ENCODE measurements at places on chromosomes 1 and 21.

DNA sequence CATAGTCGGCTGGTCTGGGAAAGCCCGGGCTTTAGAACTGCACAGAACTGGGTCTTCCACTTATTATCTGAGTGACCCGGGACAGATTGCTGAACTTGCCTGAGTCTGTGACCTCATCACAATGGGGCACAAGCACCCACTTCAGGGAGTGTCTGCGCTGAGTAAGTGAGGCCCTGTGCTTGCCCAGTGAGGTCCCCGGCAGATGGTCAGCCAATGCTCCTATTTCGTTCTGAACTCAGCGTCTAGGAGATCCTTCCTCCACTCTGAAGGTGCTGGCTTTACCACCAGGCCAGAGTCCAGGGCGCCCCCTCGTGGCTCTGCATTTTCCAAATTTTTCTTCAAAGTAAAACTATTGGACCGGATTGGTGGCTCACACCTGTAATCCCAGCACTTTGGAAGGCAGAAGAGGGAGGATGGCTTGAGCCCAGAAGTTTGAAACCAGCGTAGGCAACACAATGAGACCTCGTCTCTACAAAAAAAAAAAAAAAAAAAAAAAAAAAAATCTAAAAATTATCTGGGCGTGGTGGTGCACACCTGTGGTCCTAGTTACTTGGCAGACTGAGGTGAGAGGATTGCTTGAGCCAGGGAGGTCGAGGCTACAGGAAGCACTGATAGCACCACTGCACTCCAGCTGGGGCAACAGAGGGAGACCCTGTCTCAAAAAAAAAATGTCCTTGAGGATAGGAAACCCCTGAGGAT is 61.7 kb downstream of the FCRL5 start:
- DNase-seq: no peak

DNA sequence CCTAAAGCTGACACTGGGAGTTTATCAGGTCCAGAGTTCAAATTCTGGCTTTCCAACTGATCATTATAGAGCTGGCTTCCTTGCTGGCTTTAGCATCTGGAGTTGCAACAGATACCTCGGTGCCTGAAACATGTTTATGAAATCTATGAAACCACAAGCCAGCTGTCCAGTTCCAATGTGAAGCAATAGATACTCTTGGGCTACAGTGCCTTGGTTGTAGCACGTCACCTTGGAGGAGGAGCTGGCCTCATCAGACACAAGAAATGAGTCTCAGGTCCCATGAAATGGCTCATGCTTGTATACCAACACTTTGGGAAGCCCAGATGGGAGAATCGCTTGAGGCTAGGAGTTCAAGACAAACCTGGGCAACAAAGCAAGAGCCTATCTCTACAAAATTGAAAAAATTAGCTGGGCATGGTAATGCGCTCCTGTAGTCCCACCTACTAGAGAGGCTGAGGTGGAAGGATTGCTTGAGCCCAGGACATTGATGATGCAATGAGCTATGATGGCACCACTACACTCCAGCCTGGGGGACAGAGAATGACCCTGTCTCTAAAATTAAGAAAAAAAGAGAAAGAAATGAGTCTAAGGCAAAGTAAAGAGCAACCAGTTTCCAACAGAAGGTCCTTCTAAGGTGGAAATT is 132.5 kb upstream of the ZNF648 start:
- no peak for DNase-seq

DNA sequence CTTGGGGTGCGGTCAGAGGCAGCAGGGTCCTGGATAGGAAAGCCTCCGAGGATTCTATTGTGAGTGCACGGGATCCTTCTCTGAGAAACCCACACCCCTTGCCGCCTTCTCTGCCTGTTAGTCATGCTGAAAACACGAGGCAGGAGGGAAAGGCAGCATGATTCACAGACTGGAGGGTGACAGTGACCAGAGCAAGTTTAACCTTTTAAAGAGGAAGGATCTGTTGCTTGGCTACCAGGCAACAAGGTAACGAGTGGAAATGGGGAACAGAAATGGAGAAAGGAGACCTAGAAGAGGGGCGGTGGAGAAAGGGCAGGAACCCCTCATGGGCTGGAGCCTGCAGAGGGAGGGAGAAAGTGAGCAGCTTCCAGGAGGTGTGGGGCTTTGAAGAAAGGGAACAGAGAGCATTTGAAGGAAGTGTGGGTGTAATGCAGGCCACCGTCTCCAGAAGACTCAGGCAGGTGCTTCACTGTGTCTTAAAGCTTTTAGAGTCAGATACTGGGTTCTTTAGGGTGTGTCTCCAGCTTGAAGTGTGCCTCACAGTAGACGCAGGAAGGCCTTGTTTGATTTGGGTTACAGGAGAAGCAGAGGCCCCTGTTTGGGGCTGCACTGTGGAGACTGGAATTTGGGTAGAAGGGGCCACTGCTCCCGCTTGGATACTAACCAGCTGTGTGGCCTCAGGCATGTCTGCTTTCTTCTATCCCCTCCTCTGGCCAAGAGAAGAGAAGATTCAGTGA is 19.1 kb downstream of the OPTC start:
- DNase-seq: no peak

GRCh38 chr1:26721669-26722355 is 26.0 kb downstream of the ARID1A start:
- no peak for DNase-seq

DNA sequence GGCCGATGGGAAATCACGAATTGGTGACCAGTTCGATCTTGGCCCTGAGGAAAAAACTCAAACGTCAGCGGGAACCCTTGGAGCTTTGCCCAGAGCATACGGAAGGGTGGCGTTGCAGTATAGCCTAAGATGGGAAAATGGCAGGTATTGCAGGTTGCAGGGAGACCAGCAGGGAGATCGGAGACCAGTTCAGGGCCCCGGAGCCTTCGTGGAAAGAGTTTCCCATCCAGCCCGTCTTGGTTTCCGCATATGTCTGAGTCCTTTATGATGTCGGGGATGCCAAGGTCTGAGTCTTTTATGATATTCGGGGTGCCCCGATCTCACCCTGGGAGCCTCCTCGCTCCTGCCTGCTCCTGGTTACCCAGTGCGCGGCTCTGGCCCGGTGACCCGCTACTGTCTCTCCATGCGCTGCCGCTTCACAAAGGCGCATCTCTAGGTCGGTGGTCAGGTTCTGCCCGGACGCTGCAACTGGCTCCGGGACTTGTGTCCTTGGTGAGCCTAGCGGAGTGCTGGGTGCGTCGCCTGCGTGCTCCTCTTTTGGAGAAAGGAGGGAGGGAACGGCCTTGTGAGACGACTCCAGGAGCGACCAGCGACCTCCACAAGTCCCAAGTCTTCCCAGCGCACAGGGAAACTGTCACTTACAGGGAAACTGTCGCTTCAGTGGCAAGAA is 94.2 kb downstream of the PRKAB2 start:
- DNase-seq: no peak

- no peak for DNase-seq
These were observed 38.9 kb upstream of the IVNS1ABP start for GRCh38 chr1:185355947-185356346.

GRCh38 chr1:7298145-7298544 is 473.0 kb upstream of the VAMP3 start:
- no peak for DNase-seq

DNA sequence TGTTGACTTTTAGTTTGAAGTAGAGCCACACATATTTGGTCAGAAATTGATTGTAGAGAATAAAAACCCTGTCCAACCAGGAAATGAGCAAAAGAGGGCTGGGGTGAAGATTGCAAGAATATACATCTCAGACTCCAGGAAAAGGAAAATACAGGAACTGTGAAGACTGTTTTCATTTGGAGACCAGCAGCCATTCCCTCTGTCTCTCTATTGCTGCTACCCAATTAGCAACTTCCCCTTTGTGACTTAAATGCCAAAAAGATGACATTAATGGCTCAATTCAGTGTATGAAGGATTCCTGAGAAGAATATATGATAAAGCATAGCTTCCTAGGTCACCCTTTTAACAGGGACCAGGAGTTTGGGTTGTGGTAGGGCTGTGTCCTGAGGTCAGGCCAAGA is 31.6 kb upstream of the CEP350 start:
- DNase-seq: no peak

DNA sequence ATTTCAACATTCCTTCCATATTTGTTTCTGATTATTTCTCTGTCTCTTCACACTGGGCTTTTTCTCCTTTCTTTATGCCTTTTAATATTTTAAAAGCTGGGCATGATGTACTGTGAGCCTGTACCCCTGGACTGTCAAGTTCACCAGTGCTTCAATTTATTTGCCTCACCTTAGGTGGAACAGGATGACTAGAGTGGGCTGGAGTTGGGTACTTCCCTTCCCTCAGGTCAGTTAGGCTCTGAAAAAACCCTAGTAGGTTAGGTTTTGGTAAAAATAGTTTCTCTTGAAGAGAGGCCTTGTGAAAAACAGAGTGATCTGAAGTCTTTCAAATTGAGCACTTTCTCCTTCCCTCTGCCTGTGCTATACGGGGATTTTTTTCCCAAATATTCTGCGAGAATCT is 163.0 kb upstream of the LYPLAL1 start:
- DNase-seq: no peak

DNA sequence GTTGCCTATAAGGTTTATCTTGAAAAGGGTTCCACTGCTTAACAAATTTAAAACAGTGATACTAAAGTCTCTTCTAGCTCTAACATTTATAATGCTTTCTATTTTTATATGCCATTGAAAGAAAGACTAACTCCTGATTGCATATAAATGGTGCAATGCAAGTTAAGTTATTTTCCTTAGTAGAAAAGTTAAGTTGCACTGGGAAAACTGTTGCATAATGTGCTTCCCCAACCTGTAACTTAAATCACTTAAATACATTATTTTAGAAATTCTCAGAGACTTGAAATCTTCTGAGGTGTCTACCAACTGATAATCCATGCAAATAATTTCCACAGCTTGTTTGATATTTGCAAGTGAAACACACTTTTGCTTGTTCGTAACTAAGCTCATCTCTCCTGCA is 175.0 kb upstream of the HMCN1 start:
- DNase-seq: no peak

GRCh38 chr1:109385417-109385816 is 12.3 kb downstream of the SORT1 start:
- DNase-seq: no peak

DNA sequence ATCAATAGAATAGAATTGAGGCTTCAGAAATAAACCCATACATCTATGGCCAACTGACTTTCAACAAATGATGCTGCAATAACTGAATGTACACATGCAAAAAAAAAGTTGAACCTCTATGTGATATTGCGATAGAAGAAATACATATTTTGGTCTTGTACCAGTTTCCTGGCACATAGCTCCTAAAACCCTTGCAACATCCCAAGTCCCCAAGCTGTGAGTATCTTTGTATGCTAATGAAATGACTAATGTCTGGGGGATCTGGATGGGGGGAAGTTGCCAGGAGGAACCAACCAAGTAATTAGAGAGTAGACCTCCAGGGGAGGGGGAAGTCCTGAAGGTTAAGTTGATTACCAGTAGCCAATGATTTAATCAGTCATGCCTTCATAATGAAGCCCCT is 24.4 kb downstream of the BLZF1 start:
- DNase-seq: no peak

Data from cortex of kidney (tissue), 1 donor.